Activated CD4-positive, alpha-beta memory T cell treated with anti-CD3 and anti-CD28 coated beads, Interleukin-2, amount 10 ng/mL, durations not matched to agents 7 days and 5 days (primary cell): ENCODE measurements at places on chromosomes 7 and 10. TPM values are rescaled to one million over a fixed set of nuclear protein-coding genes. Genes with fewer than 3 reads are reported as not detected.

GRCh38 chr7:1302936-1303335 lies 70.3 kb downstream of the UNCX start:
- no peak for DNase-seq
- no peaks in the 10 kb centered on the region for H3K36me3 ChIP-seq
- H3K4me1 ChIP-seq = no peaks in the 10 kb centered on the region
- H3K27me3 ChIP-seq = no peaks in the 10 kb centered on the region
- no peak overlapping the region for H3K4me3 ChIP-seq
- no peak overlapping the region for H3K27ac ChIP-seq

- H3K4me3 ChIP-seq = no peak overlapping the region
- no peak overlapping the region for H3K27ac ChIP-seq
- no peak for DNase-seq
These were observed 105.3 kb upstream of the FAM20C start for GRCh38 chr7:87047-87446.

DNA sequence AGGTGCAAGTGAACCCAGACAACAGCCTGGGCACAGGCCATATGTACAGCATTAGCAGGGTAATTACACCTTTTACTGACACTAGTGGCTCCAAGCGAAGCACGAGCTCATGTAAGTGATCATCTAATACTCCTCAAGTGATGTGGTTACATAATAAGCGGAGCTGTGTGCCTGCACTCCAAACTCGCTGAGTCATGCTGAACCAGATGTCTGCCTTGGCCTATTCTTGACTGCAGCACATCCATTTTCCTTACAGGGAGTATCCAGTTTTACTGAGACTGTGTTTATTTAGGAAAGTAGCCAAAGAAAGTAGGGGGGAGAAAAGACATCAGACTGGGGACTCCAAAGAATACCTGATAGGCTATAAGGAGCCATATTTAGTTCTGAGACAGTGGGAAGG lies 90.1 kb downstream of the GRM3 start:
- no peaks in the 10 kb centered on the region for H3K4me1 ChIP-seq
- H3K4me3 ChIP-seq = no peak overlapping the region
- no peak for DNase-seq
- H3K27me3 ChIP-seq = no peaks in the 10 kb centered on the region

DNA sequence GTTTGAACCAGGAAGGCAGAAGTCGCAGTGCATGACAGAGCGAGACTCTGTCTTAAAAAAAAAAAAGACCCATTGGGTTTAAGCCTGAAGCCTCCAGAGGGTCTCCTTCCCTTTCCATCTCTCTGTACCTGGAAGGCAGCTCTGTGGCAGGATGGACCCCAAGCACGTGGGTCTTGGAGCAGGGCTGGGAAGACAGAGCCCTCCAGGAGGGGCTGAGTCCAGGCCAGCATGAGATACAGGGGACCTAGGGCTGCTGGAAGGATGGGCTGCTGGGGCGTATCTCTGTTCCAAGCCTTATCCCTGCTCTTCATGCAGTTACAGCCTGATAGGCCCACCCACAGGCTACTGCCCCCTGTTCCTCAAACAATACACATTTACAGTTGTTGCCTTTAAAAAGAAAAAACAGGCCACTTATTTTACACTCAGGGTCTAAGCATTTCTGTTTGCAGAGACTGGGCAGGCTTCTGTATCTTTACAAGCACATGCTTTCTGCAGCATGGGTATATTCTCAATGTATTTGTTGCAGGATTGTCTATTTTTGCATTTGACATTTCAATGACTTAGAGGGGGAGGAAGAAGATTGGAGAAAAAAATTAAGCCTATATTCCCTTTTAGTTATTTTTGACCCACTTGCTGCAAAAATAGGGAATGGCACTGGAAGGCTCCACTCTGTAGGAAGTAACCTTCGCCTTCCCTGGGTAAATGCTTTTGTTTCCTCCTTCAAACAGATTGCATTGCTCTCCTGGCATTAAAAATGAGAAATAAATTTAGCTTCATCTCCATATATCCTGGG lies 60.1 kb downstream of the FAM171A1 start:
- H3K4me3 ChIP-seq = no peak overlapping the region
- no peak overlapping the region for H3K27ac ChIP-seq
- H3K27me3 ChIP-seq = no peaks in the 10 kb centered on the region
- no peak for DNase-seq
- no peaks in the 10 kb centered on the region for H3K4me1 ChIP-seq

GRCh38 chr7:33072471-33072870 lies 9.9 kb upstream of the NT5C3A start:
- peaks cover 11% of the 10 kb centered on the region for H3K4me1 ChIP-seq
- no peak for DNase-seq
- H3K27me3 ChIP-seq = peaks cover 16% of the 10 kb centered on the region
- no peaks in the 10 kb centered on the region for H3K36me3 ChIP-seq
- H3K4me3 ChIP-seq = no peak overlapping the region
- no peak overlapping the region for H3K27ac ChIP-seq

DNA sequence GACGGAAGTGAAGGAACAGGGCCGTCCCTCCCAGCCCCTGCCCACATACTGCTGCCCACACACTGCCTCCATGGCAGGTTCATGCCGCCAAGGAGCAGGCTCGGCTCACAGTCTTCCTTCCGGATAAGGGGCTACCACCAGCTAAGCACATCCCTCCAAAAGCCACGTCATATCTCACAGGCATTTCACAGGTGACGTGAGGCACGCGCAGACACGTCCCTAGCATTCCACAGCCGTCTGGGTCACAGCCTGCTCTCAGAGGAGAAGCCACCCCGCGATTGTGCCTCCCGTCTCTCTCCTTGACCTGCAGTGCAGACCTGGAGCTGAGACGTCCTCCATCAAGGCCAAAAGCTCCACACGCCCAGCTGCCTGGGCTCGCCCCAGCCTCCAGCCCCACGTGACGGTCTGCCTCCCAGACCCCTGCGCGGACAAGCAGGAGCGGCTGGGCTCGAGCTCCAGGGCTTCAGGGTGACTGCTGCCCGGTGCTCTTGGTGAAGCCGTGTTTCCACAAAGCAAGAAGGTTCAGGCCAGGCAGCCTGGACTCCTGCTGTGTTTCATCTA lies 114.0 kb downstream of the MAD1L1 start:
- H3K27me3 ChIP-seq = no peaks in the 10 kb centered on the region
- no peak overlapping the region for H3K27ac ChIP-seq
- no peak overlapping the region for H3K4me3 ChIP-seq

DNA sequence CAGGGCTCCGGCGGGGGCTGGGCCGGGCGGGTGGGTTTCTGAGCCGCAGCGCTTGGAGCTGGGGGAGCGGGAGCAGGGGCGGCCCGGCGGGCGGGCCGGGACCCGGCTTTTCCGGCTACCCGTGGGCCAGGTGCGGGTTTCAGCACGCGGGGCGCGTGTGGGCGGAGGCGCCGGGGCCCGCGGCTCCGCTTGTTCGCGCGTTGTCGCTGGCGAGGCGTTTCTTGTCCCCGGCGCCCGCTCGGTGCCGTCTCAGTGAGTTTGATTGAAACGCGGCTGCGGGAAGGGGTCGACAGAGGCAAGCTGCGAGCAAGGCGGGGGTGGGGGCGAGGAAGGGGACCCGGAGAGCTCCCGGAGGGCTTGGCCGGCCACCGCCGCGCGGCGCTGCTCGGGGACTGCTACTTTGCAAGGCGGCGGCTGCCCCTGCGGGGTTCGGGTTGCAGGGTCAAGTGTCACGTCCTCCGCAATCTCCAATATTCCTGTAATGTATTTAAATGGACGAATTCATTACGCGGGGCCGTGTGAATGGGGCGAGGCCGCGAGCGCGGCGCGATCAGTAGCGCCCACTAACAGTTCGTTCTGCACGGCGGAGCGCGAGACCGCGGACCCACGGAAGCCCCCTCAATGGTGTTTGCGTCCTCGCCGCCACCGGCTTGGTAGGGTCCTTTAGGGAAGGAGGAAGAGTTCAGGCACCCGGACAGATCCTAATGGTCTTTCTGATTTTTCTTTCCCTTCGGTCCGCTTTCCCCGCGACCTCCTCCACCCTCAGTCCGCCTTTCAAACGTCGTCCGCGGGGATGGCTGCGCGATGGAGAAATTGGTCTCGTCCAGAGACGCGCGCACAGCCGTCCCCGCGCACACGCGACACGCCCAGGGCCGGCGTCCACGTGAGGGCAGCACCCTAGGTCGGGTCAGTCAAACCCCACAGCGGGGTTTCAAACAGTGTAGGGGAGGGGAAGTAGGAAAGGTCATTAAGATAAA lies 76.9 kb downstream of the INSIG1 start:
- DNase-seq = no peak
- H3K36me3 ChIP-seq = peaks cover 4% of the 10 kb centered on the region
- H3K4me1 ChIP-seq = peaks cover 32% of the 10 kb centered on the region
- no peak overlapping the region for H3K4me3 ChIP-seq

- no peaks in the 10 kb centered on the region for H3K36me3 ChIP-seq
- no peak overlapping the region for H3K4me3 ChIP-seq
- peaks cover 5% of the 10 kb centered on the region for H3K4me1 ChIP-seq
- no peaks in the 10 kb centered on the region for H3K27me3 ChIP-seq
These were observed 873.9 kb downstream of the GRID1 start for GRCh38 chr10:85492684-85493083.

- peaks cover 5% of the 10 kb centered on the region for H3K27me3 ChIP-seq
- DNase-seq = no peak
- H3K27ac ChIP-seq = no peak overlapping the region
- peaks cover 9% of the 10 kb centered on the region for H3K4me1 ChIP-seq
These were observed 50.8 kb upstream of the EGR2 start for GRCh38 chr10:62866941-62867340.

GRCh38 chr7:30206491-30206890 lies 71.7 kb downstream of the MTURN start:
- H3K36me3 ChIP-seq = no peaks in the 10 kb centered on the region
- peaks cover 2% of the 10 kb centered on the region for H3K27me3 ChIP-seq
- H3K4me1 ChIP-seq = no peaks in the 10 kb centered on the region
- DNase-seq = no peak
- H3K27ac ChIP-seq = no peak overlapping the region
- no peak overlapping the region for H3K4me3 ChIP-seq

DNA sequence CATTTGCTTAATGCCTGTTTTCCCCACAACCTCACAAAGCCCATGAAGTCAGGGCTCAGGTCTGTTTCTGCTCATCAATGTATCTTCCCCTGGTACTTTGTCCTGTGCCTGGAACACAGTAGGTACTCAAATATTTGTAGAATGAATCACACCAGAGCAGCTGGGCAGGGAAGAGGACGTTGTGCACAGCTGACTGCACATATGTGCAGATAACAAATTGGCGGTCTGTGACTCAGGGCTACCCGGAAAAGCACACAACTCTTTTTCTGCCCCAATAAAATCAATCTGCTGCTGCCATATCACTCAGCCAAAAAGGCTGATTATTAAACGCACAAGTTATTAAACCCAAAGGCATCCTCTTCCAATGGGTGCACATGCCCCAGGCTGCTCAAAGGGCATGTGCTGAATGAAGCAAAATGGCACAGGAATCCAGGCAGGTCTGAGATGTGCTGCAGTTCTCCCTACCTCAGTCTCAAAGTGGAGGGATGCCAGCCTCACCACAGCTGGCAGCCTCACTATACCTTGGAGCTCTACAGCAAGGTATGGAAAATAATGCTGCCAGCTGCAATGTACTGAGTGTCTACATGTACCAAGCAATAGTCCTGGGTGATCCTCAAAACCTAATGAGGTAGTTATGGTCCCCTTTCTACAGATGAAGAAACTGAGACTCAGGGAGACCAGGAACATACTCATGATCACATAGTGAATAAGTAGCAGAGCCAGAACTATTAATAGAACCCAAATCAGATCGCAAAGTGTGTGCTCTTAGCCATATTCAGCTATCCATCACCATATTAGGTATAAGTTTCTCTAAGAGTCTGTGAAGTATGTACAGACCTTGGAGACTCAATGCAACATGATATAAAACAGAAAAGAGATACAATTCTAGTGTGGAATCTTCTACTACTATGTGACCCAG lies 43.4 kb downstream of the SORBS1 start:
- peaks cover 4% of the 10 kb centered on the region for H3K4me1 ChIP-seq
- H3K27me3 ChIP-seq = no peaks in the 10 kb centered on the region
- H3K36me3 ChIP-seq = no peaks in the 10 kb centered on the region
- H3K4me3 ChIP-seq = no peak overlapping the region
- no peak for DNase-seq

Gene EFCAB10
- total RNA-seq = not detected

Gene PNLIPRP3
- total RNA-seq = not detected

Gene OLAH
- 4.2 TPM for total RNA-seq

Gene PON1
- not detected for total RNA-seq

Gene CABCOCO1
- not detected for total RNA-seq
